ENCODE measurements at places on chromosomes 2 and 18. TPM values are rescaled to one million over a fixed set of nuclear protein-coding genes. Genes with fewer than 3 reads are reported as not detected.
A peak's percentile ranks its signal among the peaks of the same experiment; 100 is the strongest.

DNA sequence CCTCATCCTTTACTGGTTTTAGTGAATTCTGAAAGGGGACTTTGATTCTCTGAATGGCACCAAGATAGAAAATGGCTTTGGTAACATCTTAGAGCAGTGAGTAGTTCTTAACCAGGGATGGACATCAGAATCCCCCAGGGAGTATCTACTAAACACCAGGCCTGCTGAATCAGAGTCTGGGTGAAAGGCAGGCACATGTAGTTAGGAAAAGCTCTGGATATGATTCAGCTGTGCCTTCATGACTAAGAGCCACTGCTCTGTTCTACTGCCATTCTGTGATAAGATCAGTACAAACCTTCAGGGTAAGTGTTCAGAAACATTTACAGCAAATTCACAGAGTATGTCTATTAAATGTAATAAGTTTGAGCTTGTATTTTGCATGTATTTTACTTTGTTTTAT is 46.2 kb upstream of the B3GNT2 start:
- DNase-seq = no peak

DNA sequence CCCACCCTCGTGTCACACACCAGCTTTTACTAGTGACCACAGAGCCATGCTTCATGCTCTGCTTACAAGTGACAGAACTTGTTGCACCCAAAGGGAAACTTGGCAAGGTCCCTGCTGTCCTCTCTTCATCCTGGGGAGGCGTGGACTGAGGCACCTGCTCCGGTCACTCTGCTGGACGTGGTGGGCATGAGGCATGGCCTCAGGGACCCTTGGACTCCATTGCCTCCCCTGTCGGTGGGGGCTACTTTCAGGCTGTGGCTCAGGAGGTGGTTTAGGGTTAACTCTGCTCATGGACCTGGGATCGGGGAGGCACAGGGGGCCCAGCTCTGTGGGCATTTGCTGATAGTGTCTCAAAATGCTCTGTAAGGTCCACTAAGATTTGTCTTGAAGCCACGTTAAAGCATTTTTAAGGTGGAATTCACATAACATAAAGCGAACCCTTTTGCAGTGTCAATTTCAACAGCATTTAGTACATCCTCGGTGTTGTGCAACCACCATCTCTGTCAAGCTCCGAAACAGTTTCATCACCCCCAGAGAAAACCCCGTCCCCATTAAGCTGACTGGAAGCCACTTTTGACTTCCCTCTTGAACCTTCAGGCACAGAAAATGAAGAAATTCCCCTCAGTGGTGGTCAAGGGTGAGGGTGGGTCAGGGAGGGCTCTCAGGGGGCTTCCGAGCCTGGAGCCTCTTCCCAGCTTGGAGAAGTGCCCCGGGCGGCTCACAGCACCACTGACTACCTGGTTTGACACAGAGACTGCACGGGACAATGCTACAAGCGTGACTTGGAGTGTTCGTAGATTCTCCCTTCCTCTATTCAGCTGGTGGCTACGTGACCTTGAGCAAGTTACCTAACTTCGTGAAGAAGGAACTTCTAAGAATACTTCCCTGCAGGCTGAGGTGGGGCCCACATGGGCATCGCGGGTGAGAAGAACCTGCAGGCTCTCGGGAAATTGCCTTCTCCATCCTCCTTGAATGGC is 100.0 kb upstream of the HDAC4 start:
- DNase-seq = no peak

- no peak for DNase-seq
Observed at GRCh38 chr2:149873936-149874335, 286.4 kb upstream of the MMADHC start.

- peak; percentile 71 for DNase-seq
Observed at GRCh38 chr2:88190808-88191721, 20.9 kb downstream of the THNSL2 start.

The PPP1R7 gene
- total RNA-seq = 111 TPM

- DNase-seq = no peak
Observed at GRCh38 chr2:16038621-16039020, 98.3 kb downstream of the MYCN start.

The PIK3C3 gene
- 57.7 TPM for total RNA-seq

DNA sequence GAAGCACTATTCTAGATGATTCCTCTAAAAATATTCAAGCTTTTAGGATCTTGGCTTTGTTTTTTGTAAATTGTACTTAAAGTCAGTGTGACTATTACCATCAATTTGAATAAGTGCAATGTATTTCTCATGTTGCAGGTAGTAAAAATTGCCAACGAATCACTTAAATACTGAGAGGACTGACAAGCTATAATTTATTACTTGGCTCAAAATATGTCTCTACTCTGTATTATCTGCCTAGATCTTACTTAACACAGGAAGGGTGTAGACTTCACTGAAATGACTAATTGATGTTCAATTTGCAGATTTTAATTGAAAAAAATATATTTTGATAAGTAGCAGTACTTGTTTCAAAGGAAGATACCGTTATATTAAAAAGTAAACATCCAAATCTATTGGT is 202.3 kb downstream of the SLC8A1 start:
- no peak for DNase-seq

DNA sequence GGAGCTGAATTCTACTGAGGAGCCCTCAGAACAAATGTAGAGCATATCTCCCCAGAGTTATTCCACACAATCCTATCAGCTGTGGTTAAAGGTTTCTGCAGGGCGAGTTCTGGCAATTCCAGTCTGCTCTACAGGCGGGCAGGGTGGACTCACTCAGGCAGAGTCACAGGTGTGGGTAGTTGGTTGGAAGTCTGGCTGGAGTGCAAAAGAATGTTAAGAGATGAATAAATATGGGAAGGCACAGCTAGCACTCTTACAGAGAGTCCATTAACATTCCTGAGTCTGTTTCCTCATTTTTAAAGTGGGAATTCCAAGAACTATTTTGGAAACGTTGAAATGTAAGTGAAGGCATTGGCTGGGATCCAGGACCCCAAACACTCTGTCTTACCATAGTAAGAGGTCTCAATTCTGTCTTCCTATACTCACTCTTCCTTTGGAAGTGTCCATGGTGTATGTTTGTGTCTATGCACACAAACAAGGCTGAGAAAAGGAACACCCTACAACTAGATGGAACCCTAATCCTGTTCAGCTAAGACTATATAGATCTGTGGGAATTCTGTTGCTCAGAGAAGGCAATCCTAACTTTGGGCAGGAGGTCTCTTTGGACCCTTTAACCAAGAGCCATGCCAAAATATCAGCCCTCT is 63.3 kb upstream of the AQP4 start:
- no peak for DNase-seq

DNA sequence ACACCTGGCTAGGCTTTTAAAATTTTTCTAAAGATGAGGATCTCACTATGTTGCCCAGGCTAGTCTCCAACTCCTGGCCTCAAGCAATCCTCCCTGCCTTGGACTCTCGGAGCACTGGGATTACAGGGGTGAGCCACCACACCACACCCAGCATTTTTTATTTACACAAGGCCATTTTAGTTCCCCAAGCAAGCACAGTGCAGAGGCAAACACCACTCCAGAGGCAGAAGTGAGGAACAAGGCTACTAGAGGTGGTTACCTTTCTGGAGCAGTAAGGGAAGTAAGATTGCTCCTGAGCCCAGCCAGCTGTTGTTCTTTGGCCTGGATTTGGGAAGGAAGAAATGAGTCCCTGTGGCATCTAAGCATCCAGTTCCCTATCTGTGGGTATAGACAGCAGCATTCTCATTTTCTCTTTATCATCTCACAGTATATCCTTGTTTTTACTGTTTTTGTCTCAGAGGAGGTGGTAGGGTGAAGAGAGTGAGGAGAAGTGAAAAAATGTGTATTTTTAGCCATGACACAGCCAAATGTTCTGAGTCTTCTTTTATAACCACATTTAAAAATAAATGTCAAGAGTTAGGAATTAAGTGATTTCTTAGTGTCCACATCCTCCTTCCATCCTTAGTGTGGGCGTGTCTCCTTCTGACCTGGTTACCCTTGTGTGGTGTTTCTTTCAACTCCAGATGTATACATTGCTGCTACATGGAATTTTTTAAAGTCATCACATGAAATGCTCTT is 10.5 kb upstream of the TTC39C start:
- no peak for DNase-seq

DNA sequence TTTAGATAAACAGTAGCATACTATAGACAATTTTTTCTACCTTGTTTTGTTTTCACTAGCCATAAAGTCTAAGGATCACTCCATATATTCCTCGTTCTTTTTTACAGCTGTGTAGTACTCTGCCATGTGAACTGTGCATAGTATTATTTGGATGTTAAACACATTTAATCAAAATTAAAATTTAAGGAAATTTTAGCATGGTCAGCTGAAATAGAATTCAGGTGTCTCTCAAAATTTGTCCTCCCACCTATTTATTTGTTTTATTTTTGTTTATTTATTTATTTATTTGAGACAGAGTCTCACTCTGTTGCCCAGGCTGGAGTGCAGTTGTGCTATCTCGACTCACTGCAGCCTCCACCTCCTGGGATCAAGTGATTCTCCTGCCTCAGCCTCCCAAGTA is 46.4 kb upstream of the AAK1 start:
- DNase-seq = no peak

The ACMSD gene
- total RNA-seq = not detected

DNA sequence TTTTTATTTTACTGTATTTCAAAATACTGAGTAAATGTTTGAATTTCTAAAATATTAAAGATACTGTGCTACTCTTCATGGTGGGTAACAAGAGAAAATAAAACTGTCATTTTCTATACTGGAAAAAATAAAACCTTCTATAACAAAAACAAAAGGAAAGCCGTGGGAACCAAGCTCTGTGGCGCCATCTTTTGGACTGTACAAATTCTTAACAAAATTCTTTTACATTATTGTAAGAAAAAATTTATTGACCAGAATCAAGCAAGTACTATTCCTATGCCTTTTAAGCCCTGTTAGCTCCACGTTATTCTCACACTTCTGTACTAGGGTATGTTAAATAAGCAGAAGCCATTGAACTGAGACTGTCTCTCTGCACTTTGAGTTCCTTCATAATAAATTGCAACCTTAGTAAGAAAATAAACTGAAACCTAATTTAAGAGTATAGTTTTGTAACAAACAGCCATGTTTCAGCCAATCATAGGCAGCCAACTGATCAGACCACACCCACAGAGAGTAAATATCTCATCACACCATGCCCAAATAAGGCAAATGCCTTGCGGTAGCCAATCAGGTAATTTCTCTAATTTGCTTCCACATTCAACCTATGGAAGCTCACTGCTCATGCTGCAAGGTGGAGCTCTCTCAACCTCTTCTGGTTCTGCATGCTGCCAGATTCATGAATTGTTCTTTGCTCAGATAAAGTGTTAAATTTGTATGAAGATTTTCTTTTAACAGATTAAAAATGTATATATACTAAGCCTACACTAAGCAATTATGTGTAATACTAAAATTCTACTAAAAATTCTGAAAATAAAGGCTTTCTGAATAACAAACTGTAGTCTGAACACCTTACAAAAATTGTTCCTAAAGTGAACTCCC is 42.2 kb downstream of the HIBCH start:
- DNase-seq = peak; percentile 67

The UGT1A4 gene
- total RNA-seq = not detected

DNA sequence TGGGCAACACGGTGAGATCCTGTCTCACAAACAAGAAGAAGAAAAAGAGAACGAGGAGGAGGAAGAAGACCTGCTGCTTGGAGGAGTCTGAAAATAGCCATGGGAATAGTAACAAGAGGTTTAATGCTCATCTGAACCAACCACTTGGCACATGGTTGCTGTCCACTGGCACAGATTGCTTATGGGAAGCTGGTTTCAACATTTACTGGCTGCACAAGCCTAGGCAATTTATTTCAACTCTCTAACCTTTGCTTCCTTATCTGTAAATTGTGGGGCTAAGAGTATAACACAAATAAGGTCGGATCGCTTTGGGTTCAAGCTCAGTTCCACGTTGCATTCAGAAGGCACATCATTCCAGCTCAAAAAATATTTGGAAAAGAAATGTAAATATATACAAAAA is 14.2 kb upstream of the RHOB start:
- DNase-seq = no peak

GRCh38 chr18:63140997-63141777 is 178.4 kb downstream of the BCL2 start:
- no peak for DNase-seq

The MC2R gene
- not detected for total RNA-seq

GRCh38 chr2:64330281-64331113 is 123.5 kb upstream of the LGALSL start:
- peak; percentile 92 for DNase-seq

GRCh38 chr18:58682429-58683069 is 11.3 kb downstream of the MALT1 start:
- no peak for DNase-seq

- DNase-seq = no peak
Observed at GRCh38 chr18:41872206-41872605, 82.8 kb upstream of the PIK3C3 start.

DNA sequence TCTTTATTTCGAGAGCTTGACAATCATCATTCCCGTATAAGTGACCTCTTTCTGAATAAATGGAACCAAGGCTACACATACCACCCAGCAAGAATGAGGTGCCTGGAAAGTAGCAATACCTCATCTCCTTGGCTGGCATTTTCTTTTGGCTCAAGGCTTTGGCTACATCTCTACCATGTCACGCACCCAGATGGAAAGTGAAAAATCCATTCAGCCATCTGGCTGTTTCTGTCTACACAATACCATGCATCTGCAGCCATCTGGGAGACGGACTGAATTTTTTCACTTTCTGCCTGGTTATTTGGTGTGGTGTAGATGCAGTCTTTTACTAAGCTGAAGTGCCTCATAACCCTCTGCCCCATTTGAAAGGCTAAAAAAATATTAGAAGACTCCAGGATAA is 566.9 kb downstream of the BCL11A start:
- no peak for DNase-seq

DNA sequence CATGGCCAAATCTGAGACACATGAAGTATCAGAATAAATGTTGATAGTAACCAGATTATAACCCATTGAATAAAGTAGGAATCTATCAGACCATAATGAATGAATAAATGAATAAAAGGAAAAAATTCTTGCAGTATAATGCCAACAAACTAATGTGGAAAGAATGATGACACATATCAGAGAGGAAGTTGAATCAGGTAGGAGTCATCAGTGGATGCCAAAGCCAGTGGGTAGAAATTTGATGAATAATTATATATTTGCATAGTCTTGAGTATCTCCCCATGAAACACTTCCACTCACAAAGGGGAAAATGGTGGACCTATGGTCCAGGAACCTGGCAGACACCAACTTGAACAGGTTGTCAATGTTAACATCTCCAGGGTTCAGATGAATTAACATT is 68.6 kb downstream of the GALNT3 start:
- DNase-seq = no peak

The SRD5A2 gene
- total RNA-seq = not detected

DNA sequence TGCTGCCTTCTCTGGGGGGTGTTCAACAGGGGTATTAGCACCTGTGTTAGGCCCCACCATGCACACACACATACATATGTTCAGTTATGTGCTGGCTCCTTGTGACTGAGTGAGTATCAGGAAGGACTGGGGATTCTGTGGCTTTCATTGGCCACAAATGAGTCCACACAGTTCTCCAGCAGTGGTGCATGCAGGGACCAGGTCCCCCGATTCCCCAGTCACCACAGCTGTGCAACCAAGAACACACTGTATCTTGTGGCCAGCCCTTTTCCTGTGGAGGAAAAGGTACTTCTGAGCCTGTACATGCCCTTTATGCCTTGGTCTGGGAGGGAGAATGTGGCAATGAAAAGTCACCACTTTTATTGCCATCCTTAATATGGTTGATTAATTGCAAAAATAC is 74.9 kb upstream of the KLF7 start:
- DNase-seq = peak; percentile 68
